ENCODE measurements at places on chromosomes 6 and 20.

DNA sequence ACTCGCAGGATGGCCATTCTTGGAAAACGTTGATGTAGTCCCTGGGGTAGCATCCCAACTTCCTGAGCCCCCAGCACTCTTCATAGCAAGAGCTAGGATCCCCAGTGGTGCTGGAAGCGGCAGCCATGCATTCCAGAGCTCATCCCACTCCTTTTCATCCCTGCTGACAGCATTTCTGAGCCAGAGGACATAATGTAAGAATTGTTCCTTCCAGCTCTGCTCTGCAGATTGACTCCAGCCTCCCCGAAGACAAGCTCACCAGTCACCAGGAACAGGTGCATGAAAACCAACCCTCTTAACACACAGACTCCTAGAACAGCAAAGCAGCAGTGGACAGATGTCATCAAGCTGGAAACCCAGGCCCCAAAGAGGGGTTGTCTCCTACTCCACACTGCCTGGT, 3.8 kb downstream of the SLC13A3 start:
- DNase-seq: no peak

GRCh38 chr20:2658414-2659354, 5.3 kb downstream of the IDH3B start:
- no peak for DNase-seq

DNA sequence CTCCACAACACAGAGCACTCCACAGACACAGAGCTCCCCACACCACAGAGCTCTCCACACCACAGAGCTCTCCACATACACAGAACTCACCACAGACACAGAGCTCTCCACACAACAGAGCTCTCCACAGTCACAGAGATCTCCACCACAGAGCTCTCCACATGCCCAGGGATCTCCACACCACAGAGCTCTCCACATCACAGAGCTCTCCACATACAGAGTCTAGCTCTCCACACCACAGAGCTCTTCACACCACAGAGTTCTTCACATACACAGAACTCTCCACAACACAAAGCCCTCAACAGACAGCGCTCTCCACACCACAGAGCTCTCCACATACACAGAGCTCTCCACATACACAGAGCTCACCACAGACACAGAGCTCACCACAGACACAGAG, 55.3 kb downstream of the ERMARD start:
- no peak for DNase-seq

- DNase-seq: no peak
Measured at GRCh38 chr20:47847884-47848485, 62.7 kb upstream of the SULF2 start.

DNA sequence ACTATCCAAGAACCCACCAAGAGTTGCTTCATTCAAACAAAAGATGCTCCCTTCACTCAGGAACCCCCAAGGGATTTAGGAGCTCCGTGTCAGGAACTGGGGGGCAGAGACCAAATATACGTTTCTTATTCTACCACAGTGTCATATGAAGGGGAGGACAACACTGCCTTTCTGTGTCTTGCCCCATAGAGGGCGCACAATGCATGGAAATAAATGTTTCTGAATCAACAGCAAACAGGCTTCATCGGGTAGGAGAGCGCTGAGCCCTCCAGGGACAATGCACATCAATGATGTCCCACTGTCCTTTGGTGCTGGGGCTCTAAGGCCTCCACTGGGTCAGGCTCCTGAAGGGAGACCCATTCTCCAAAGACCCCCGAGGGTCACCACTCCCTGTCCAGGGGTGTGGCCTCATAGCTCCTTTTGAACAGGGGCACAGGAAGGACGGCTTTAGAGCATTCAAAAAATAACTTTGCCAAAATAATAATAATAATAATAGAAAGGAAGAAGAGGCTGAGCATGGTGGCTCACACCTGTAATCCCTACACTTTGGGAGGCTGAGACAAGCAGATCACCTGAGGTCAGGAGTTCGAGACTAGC, 31.1 kb downstream of the PLG start:
- DNase-seq: peak; percentile 28

- DNase-seq: no peak
Measured at GRCh38 chr20:32971703-32972161, 32.5 kb downstream of the SUN5 start.

GRCh38 chr20:32510120-32510600, 75.0 kb downstream of the NOL4L start:
- no peak for DNase-seq

DNA sequence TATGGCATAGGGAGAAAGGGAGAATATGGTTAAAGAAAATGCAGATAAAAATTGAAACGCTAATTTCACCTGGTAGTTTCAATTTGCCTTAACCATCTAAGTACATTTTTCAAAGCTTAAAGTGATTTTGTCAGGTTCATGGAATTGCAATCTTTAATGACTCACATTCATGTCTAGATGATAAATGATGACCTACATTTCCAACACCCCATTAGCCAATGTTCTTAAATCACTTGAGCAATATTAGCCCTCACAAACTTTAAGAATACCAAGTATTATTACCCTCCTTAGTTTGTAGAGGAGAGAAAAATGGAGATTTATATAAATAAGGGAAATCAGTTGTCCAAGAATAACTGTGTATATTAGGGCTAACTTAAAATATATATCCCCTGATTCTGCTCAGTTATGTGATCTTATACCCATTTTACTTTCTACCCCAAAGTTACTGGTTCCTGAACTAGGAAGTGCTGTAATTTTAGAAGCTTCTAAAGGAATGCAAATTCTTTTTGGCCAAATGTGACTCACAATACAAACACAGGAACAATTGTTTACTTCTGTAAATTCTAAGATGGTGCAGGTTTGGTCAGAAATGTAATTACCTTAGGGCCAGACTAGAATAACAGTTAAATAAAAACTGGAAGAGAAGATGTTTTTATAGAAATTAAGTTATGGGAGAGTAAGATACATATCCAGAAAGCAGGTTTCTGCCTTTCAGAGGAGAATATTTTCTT, 34.5 kb downstream of the TPBG start:
- DNase-seq: no peak

DNA sequence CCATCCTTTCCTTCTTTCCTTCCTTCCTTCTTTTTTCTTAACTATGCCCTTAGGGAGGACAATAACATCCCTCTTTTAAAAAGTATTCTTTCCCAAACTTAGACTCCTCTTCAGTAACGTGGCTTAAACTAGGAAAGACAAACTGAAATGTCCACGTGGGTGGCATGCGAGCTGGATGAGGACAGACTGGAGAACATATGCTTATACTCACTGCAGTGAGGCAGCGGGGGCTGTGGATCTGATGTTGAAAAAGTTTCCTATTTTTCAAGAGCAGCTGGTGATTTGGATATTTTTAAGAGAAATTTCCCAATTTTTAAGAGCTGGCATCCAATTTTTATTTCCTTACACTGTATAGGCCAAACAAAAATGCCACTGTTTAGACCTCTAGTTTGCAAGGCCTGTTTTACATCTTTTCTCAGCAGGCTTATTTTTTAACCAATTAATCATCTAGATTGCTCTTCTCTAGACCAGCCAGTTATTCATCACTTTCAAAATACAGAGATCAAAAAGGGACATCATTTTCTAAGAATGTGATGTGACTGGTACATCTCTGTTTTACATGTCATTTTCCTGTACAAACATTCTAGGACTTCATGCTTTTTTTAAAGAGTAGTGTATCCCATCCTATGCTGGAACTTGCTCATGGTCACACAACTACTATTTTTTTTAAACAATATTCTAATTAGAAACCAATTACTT, 226.5 kb downstream of the BTBD9 start:
- no peak for DNase-seq

GRCh38 chr6:46215213-46215612, 44.4 kb upstream of the ENPP5 start:
- DNase-seq: no peak

DNA sequence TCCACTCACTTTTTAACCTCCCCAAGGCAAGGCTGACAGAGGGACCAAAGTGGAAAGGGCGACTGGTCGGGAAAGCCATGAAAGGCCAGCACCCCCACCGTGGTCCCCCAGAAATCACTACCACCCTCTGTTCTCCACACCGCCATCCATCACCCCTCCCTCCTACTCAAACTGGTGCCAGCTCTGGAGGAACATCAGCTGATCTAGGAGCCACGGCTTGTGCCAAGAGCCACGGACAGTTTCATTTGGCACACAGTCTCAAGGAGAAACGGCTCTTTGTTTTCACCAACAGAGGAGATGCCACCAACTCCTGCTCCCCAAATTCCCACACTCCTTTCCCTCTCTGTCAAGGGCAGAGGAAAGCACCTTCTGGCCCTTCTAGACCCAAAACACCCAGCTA, 26.0 kb downstream of the TBC1D7 start:
- DNase-seq: no peak

- DNase-seq: peak; percentile 61
Measured at GRCh38 chr20:61683721-61684120, 382.0 kb downstream of the TAF4 start.

DNA sequence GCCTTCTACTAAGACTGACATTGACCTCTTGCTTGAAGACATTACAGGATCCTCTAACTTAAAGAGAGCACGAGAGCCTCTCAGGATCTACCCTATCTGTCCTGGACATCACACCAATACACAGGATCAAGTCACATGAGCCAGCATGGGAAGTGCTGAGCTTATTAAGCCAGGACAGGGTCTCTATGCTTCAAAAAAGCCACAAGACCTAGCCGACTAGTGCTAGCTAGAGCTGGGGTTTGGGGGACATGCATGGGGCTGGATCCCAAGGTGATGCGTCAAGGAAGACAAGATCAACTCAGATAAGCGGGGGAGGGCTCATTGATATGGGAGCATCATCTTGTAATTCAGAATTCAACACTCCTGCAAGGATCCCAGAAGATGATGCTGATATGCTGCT, 167.2 kb upstream of the TAB2 start:
- no peak for DNase-seq

DNA sequence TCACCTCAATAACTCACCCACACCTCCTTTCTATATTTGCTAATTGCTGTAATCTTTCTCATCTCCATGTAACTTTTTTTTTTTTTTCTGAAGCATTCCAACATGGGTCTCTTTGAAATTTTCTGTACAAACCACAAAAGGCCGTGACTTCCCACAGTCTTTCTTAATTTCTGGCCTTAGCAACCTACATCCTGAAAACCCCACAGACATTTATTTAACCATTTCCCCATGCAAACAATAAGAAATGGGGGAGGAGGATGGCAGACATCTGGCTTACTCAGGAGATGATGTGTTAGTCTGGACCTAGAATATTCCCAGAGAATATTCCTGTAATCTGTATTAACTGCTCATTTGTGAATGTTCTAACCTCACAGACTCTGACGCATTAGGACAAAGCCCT, 57.6 kb downstream of the MEP1A start:
- DNase-seq: no peak

DNA sequence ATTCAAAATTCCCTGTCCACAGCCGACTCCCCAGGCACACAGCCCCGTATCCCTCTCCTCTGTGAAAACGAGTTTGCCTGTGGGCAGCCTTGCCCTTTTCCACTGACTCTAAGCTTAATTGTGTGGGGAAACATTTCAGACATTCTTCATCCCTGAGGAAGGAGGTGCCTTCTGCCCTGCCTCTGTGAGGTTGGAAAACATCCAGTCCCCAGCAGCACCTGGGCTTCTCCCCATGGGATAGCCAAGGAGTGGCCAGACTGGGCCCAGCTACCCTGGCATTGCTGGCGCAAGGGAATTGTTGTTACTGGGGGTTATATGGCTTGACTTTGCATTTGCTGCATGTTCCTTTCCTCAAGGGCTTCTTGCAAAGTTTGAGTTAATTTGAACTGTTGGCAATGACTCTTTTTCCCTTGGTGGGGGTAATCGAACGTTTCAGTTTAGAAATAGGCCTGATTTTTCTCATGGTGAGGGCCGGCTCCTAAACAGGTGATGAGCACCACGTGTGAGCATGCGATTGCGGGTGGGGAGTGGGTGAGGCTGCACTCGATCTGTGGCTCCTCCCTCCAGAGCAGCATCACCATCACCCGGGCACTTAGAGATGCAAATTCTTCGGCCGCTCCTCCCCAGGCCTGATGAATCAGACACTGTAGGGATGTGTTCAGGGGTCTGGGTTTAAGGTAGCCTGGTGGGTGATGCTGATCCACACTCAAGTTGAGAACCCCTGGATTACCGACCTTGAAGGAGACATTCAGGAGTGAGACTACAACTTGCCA, 29.9 kb downstream of the GABRR2 start:
- no peak for DNase-seq

GRCh38 chr20:10111139-10111958, 76.6 kb downstream of the ANKEF1 start:
- peak; percentile 23 for DNase-seq

DNA sequence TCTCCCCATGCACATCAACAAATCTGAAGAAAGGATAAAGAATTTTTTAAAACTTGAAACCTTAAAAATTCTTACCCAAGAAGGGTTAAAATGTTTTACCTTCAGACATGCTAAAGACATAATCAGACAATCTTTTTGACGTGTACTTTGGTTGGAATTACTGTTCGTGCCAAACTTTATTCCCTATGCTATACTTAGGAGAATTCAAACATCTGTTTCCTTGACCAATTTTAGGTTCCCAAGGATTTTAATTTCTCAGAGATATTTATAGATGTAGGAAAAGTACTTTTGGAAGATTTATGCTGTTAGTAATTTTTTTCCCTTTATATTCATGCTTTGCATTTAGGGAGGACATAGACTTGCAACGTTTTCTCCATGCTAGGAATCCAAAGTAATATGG, 108.4 kb downstream of the AFG1L start:
- no peak for DNase-seq

GRCh38 chr20:913306-913849, 2.8 kb downstream of the ANGPT4 start:
- no peak for DNase-seq

- no peak for DNase-seq
Measured at GRCh38 chr6:44976677-44977641, 351.2 kb upstream of the RUNX2 start.

- DNase-seq: no peak
Measured at GRCh38 chr20:53959911-53960578, 110.3 kb downstream of the BCAS1 start.

GRCh38 chr6:1827984-1828793, 218.5 kb downstream of the FOXC1 start:
- DNase-seq: no peak

DNA sequence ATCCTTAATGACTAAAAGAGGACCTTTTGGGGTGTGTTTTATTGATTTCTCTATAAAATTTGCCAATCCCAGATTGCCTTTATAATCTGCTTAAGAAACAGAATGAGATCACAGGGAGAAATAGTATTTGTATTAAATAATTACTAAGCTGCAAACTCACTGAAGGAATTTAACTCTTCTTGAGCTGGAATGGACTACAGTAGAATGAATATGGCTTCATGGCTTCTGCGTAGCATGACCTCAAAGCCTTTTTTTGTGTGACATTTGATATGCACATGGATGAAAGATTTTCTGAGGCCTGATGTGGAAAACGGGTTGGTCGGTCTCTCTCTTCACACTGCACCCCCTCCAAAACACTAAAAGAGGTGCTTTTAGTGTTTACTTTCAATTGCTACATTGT, 115.9 kb downstream of the QKI start:
- no peak for DNase-seq

- no peak for DNase-seq
Measured at GRCh38 chr6:166813461-166813860, 142.9 kb downstream of the RNASET2 start.

All from prostate gland (tissue), 2 donors.